LHCN-M2 (cell line): ENCODE measurements at places on chromosomes 6 and 20. TPM values are rescaled to one million over a fixed set of nuclear protein-coding genes. Genes with fewer than 3 reads are reported as not detected.
A peak's percentile ranks its signal among the peaks of the same experiment; 100 is the strongest.

Gene CCN5
- not detected in 2 replicates for total RNA-seq

Gene SLC32A1
- total RNA-seq, result not detected in 2 replicates

Gene TREM2
- not detected in 2 replicates for total RNA-seq

Gene TMEM74B
- total RNA-seq, result 0.13 TPM in 1 of 2 replicates, not detected in the other

Gene TRIM15
- not detected in 2 replicates for total RNA-seq

Gene C6orf15
- total RNA-seq, result 0.40 and 0.71 TPM in 2 replicates

Gene MEI4
- not detected in 2 replicates for total RNA-seq

- peak; percentile 60 for DNase-seq
Observed at GRCh38 chr6:140344142-140344913, 969.9 kb upstream of the CITED2 start.

DNA sequence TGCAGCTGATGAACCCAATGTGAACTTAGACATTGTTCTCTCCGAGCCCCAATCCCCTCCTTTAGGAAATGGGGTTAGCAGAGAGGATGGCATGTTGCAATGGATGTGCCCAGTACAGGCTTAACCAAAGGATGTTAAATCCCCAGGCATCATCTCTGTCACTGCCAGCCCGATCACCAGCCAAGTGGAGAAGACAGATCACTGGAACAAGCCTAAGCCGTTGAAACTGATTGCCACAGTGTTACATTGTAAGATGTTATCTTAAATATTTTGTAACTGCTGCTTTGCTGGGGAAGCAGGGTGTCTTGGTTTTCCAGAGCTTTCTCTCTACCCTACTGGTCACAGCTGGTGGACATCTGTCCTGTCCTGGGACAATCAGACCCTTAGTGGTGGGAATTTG, 783.4 kb upstream of the CHD6 start:
- no peak for DNase-seq

GRCh38 chr6:139699911-139700310, 325.5 kb upstream of the CITED2 start:
- no peak for DNase-seq

DNA sequence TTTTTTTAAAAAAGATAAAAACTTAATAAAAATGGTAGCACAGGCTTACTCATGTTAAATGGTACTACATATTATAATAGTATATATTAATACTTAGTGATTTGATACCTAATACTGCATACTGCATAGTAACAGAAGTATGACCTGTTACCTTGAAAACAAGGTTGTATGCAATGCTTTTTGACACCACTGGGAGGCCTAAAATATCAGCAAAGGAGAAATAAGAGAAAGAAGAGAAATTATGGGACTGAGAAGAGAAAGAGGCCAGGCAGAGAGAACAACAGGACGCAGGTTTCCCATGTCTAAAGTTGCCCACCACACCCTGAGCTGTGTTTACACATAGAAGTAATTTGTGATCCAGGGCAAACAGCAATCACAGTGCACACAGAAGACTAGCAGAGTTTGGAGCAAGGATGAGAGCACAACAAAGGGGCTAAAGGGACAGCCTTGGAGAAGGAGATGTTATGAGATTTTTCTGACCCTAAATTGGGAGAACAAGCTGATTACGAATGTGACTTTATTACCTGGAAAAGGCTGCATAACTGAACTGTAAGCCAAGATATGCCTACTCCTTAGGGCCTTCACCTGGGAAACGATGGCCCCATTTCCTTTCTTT, 73.2 kb downstream of the ROS1 start:
- DNase-seq, result peak; percentile 8

DNA sequence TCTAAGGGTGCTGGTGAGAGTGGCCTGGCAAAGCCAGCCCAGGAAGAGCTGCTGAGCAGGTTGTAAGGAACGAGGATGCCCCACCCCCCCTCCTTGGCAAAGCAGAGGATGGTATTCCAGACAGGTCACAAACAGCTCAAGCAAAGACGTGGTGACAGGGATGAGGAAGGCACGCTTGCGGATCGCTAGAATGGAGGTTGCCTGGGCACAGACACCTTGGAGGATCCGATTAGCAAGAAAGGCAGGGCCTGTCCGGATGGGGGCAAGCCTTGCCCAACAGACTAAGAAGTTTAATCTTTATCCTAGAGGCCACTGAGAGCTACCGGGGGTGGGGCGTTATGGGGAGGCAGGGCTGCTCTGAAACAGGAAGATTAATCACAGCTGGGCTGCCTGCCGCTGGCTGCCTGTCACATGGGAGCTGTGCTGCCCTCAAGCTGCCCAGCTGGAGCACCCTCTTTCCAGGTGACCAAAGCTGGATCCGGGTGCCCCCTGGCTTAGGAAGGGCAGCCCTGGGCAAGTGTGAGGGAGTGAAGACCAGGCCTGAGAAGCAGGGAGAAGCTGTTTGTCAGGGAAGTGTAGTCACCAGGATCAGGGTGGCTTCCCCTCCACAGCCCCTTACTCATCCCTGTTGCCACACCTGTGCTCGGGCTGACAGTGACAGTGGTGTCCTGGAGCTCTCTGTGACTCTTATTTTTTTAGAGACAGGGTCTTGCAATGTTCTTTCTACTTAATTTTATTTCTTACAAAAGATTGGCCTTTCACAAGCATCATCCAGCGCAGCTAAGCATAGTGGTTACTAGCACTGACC, 9.1 kb upstream of the MAPK13 start:
- no peak for DNase-seq

DNA sequence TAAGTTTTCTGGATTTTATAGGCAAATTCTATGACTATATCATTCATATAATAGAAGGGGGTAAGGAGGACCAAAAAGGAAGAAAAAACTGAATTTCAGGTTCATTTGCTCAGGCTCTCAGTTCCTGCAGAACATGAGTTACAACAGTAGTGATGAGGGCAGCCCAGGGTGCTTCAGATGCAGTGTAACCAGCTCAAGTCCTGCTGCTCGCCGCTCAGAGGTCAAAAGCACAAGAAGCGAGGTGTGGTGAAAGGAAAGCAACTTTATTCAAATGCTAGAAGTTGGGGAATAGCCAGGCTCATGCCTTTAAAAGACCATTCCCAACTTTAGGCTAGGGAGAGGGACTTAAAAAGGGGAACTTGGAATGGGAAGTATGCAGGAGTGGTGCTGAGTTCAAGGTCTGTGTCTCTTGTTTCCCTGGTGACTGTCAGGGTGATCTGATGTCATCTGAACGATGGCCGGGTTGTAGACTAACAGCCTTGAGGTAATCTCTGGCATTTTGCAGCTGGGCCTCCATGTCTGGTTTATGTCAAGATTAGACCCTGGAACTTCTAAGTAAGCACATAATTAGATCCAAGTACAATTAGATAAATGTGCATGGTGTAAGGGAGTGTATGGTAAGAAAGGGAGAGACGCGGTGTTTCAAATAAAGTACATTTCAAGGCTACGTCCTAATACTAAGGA, 14.5 kb upstream of the SEC63 start:
- DNase-seq, result no peak

GRCh38 chr6:116881236-116881635, 4.2 kb downstream of the RFX6 start:
- peak; percentile 1 for DNase-seq

DNA sequence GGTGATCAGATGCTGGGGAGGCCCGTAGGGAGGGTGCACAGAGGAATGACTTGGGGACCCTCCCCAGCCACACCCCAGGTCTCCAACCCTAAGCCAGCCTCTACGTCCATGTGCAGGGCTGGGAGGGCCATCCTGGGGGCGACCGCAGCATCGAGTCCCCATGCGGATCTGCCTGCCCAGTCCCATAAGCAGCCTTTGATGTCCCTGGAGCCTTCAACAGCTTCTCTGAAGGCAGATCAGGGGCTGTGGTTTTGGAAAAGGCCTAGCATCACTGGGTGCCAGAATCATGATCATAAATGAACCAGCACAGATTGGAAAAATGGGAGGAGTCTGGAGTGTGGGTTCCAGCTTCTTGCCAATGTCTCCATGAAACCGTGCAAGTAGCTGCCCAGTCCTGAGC, 22.9 kb downstream of the TOX2 start:
- DNase-seq, result no peak

DNA sequence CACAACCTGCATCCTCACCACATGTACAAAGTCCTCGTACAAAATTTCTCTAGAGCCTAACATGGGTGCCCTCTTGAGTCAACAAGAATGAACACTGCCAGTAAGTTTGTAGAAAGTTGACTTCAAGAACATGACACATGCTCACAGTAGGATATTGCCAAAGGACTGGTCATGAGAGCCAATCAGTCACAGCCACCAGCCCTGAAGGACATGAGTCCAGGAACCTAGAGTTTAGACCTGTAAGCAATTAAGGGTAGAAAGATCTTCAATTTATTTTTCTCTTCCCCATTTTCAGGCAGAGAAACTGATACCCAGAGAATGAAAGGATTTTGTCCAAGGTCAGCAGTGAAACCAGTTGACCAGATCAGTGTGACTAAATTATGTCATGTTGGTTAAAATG, 96.1 kb downstream of the MAFB start:
- DNase-seq, result no peak

DNA sequence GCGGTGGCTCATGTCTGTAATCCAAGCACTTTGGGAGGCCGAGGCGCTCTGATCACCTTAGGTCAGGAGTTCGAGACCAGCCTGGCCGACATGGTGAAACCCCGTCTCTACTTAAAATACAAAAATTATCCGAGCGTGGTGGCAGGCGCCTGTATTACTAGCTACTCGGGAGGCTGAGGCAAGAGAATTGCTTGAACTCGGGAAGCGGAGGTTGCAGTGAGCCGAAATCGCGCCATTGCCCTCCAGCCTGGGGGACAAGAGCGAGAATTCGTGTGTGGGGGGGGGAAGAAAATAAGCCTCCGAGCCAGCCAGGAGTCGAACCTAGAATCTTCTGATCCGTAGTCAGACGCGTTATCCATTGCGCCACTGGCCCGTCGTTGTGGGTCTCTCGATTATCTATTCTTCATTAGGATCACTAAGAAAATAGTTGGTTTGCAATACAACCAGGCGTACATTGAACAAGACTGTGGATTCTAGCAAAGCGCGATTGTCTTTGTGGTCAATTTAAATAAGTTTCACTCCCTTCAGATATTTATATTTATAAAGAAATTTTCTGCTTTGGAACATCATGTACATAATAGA, 33.9 kb upstream of the PRSS16 start:
- no peak for DNase-seq

DNA sequence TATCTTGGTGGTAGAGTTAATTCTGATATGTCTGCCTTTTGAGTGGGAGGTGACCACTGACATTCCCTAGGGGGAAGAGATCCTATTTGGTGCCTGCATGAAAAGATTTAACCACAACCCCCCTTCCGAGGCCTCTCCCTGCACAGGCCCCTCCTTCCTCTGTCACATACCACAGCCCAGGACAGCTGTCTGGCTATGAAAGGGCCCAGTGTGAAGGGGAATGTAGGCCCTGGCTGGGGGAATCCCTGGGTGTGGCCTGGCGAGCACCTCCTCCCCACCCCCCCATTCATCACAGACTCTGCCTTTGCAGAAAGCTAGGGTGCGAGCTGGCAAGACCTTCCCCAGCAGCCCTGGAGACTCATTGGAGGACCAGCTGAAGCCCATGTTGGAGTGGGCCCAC, 27.4 kb upstream of the MAPRE1 start:
- peak; percentile 74 for DNase-seq

- no peak for DNase-seq
Observed at GRCh38 chr6:445571-446417, 54.2 kb downstream of the IRF4 start.

- no peak for DNase-seq
Observed at GRCh38 chr6:35468980-35469750, 964 bp downstream of the RPL10A start.

DNA sequence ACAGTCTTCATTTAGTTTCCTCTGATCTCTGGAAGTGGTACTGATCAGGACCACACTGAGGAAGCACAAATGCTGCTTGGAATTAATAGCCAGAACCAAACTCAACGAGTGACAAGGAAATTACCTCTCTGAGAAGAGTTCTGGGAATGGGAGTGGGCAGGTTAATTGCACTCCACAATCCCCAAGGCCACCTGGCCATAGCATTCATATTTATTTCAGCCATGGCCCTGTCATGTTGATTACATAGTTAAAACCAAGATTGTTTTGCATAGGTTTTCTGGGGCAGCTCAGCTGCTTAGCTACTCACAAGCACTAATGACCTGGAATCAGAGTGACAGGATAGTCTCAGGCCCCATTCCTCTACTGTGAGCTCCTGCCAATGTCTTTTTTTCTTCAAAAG, 230.2 kb upstream of the RIMS1 start:
- no peak for DNase-seq

- no peak for DNase-seq
Observed at GRCh38 chr6:52305411-52305810, 20.9 kb upstream of the MCM3 start.

- peak; percentile 40 for DNase-seq
Observed at GRCh38 chr20:58891086-58891717, 38.7 kb downstream of the GNAS start.

DNA sequence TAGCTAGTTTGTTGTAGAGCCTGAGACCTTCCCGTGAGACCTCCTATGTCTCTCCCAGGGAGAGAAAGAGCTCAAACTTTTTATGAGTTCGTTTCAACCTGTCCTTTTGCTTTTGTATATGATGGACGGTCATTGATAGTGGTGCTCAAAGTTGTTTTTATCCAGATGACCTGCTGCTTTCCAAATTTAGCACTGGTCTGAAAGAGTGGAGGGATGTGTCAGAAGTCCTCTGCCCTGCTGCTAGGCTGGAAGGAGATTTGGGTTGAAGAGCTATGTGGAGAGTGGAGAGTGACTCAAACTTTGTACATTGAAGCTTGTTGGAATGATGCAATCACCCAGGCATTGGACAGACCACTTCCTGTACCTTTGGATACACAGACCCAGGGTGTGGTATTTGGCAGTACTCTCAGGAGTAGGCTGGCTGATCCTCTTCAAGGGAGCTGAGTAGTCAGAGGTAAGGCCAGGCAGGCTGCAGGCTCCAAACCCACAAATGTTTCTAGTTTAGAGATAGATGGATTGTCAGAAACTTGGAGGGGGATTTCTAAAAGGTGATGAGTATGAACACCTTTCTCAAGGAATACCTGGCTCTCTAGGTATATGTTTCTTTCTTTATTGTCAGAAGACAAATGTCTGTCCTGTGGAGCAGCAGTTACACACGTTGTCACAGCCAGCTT, 49.4 kb upstream of the RREB1 start:
- peak; percentile 90 for DNase-seq

- no peak for DNase-seq
Observed at GRCh38 chr6:43508481-43509141, 1.5 kb downstream of the LRRC73 start.

GRCh38 chr6:8234321-8234720, 132.0 kb upstream of the EEF1E1 start:
- no peak for DNase-seq

- DNase-seq, result no peak
Observed at GRCh38 chr6:96834070-96834469, 3.2 kb downstream of the GPR63 start.

DNA sequence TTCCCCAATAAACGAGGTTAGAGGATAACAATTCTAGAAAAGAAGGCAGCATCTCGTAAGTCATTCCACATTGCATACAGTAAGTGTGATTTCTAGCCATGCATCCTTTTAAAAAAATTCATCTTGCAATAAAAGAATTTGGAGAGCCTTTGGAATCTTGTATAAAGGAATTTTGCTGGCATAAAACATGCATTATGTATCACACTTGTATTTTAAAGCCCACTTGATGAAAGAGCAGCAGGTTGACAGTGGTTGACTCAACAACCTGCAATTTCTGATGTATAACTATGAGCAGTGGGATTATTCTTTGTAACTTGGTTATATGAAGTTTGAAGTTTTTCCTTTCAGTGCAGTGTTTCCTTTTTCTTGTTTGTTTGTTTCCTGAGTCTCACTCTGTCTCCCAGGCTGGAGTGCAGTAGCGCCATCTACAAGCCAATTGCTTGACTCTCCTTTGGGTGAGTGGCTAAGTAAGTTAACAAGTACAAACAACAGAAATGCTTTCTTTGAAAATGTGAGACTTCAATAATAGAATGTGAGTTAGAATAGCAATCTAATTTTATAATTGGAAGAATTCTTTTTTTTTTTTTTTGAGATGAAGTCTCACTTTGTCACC, 39.9 kb downstream of the JARID2 start:
- no peak for DNase-seq
